ENCODE measurements at places on chromosomes 4 and X.

GRCh38 chr4:80096175-80096850 lies 23.3 kb upstream of the ANTXR2 start:
- DNase-seq: no peak

DNA sequence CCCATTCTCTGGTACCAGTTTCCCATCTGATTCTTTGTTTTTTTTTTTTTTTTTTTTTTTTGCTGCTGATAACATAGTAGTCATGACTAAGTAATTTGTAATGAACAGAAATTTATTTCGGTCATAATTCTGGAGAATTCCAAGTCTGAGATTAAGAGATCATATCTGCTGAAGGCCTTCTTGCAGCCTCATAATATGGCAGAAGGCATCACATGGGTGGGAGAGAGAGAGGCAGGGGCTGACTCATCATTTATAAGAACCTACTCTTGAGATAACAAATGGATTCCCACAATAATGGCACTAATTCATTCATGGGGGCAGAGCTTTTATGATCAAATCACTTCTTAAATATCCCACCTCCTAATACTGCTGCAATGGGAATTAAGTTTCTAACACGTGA lies 1034.3 kb downstream of the STIM2 start:
- no peak for DNase-seq

- no peak for DNase-seq
Measured at GRCh38 chr4:121154103-121154515, 10.0 kb downstream of the TNIP3 start.

GRCh38 chr4:137609718-137610430 lies 77.6 kb upstream of the PCDH18 start:
- no peak for DNase-seq

DNA sequence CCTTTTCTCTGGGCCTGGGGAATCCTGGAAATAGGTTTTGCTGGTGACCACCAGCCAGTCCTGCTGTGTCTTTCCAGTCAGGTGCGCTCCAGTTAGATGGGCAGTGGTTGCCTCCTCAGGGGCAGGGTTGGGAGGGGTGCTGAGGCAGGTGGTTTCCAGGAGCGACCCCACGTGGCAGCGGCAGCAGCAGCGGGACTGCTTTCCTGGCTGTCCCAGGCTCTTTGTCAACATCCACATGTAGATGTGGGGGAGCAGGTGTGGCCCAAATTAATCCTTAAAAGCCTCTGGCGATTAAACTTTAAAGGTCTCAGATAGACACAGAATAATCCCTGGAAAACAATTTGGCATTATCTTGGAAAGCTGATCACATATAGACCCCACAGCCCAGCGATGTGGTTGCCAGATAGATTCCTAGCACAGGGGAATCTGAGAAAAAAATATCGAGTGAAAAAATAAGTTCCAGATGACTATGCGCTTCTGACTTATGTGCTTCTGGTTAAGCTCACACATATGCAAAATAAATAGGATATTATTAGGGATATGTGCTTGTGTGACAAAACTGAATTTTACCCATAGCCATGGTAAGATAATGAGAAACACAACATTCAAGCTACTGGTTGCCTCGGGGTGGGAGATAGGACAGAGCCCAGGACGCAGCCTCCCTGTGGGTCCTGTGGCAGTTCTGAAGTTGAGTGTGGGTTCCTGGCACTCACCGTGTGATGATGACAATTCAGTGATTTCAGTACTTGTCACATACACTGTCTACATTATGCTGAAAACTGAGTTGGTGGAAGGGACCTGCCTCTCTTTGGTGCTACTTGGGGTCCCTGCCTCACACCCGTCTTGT lies 336.4 kb downstream of the ARHGAP10 start:
- no peak for DNase-seq

DNA sequence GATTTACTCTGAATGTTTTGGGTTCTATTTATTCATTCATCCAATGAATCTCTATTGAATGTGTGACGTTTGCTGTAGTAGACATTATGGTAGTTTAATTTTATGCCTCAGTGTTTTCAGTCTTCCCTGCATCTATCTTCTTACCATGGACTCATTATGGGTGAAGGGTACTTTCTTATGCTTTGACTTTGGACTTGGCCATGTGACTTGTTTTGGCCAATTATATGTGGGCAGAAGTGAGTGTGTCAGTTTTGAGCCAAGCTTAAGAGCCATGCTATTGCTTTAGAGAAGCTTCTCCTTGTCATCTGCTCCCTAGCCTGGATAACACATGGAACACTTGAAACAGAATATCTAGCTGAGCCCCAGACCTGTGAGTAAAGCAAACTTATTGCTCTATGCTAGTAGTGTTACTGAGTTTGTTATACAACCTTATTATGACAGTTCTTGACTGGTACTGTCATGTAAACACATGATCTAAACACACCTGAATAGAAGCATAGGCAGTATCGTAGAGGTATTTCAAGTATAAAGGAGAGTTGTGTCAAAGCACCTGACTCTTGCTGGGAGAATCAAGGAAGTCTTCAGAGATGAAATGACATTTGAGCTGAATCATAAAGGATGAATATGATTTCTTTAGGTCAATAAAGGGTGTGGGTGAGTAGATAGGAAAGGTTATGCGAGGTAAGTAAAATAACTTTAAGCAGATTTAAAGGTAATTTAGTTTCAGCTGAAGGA lies 128.4 kb downstream of the NAA11 start:
- DNase-seq: no peak

GRCh38 chr4:114121221-114121620 lies 141.8 kb upstream of the ARSJ start:
- no peak for DNase-seq

GRCh38 chrX:111039606-111040005 lies 56.4 kb upstream of the PAK3 start:
- DNase-seq: no peak

DNA sequence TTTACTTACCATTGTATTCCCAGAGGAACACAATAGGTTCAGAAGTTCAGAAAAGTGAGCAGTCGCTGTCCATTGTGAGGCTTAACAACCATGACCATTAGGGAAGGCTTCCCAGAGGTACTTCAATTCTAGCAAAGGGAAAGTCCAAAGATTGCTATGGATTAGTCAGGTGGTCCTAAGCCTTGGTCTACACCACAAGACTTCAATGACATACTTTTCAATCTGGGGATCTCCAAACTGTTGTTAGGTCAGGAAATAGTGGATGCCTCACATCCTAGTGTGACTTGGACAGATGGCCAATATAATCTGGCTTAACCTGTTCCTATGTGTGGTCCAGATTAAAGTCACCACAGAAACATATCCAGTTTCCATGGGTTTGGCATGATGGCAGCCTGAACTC lies 118.0 kb downstream of the SPCS3 start:
- DNase-seq: no peak

DNA sequence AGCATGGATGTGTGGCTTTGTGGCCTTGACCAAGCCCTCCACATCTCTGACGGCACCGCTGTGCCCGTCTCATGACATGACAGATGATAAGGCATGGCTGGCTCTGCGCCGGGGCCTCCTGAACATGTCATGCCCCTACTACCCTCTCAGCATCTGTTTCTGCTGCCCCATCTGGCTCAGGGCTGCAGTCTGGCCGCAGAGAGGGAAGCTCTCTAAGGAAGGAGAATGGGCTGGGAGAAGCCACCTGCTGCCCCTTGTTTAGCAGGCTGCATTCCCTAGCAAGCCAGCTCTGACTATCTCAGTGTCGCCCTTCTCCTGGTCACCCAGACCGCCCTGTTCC lies 7.2 kb downstream of the ZNF185 start:
- no peak for DNase-seq

DNA sequence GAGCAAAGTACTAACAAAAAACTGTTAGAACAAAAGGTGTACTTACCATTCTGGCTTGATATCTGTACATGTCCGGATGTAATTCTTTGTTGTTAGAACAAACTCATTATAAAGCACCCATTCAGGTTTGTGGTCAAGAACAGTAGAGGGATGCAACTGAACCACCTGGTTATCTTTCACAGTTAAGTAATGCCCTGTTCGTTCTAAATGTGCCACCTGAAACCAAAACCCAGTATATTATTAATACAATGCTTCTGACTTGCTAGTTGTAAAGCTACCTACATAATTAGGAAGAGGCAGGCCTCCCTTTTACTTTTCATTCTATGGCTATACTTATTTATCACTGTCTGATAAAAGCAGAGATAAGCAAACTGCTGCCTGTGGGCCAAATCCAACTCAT lies 54.8 kb downstream of the DHX15 start:
- no peak for DNase-seq

DNA sequence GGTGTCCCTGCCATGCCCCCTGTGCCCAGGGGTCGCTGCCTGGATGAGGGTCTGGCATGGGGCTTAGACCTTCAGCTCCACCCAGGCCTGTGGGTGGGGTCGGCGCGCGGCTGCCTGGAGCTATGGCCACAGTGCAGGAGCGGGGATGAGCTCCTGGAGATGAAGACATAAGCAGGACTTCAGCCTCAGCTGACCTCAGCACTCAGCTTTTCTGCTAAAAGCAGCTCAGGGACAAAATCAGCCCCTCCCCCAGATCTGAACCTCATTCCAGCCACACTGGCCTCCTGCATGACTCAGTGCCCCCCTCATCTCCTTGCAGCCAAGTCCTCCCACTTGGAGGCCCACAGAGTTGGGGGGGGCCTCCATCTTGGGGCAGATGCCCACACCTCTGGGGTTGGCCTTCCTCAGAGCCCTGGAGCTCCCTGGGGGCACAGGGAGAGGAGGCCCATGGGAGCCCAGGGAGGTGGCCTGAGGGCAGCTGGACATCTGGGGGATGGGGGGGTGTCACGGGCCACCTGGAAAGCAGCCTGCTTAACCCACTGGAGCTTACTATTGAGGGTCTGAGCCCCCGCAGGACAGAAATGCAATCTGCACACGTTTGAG lies 19.4 kb upstream of the CPLX1 start:
- no peak for DNase-seq

- DNase-seq: no peak
Measured at GRCh38 chr4:52822972-52823701, 39.0 kb upstream of the RASL11B start.

GRCh38 chr4:187849556-187850225 lies 145.9 kb upstream of the ZFP42 start:
- no peak for DNase-seq

- DNase-seq: no peak
Measured at GRCh38 chr4:3501126-3501824, 30.9 kb downstream of the LRPAP1 start.
